ENCODE measurements at places on chromosomes 3 and 15.

GRCh38 chr15:63080634-63081250 lies 38.2 kb downstream of the TPM1 start:
- DNase-seq, result no peak

DNA sequence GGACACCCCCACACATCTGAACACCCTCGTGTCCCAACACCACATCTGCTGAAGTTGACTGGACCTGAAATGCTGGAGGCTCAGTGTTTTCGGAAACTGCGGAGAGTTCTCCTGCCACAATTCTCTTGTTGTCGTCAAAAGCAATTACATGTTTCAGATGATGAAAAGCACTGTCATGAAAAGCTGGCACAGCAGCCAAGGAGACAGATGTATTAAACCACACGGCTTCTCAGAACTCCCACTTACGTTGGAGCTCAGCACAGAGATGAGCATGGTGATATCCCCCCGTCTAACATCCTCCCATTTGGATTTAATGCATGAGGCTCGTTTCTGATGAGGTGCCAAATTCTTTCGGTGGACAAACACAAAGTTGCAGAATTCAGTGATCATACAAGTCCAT lies 180.1 kb downstream of the RORA start:
- peak; percentile 32 for DNase-seq

GRCh38 chr3:133901083-133901482 lies 5.4 kb upstream of the RAB6B start:
- DNase-seq, result no peak

DNA sequence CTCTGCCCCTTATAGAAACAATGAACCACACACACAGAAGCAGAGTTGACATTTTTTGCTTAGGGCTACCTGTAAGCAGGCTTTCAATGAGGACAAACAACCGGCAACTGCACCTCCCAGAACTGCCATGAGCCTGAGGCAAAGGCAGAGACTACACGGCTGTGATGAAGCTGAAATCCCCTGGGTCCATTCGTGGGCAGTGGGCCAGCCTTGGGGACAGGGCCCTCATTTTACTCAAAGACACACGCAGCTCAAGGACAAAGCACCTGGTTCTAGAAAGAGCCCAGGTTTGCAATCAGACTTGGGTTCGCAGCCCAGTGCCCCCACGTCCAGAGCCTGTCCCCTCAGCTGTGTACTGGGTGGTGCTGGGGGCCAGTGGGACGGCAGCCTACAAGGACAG lies 17.9 kb downstream of the FAM174B start:
- DNase-seq, result no peak

DNA sequence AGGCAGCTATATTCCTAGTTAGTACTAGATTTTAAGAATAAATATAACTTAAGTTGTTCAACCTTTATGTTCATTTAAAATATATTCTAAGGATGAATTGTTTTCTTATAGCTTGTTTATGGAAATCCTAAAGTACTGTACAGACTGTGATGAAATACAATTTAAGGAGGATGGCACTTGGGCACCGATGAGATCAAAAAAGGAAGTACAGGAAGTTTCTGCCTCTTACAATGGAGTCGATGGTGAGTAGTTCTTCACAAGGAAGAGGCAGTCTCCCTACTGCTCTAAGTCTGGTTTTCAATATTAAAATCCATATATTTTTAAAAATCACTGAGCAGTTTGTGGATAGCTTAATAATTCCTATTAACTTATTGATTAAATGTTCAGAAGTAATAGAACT lies 29.6 kb downstream of the CALML4 start:
- no peak for DNase-seq

- no peak for DNase-seq
Observed at GRCh38 chr15:76809412-76810103, 95.6 kb downstream of the SCAPER start.

- DNase-seq, result no peak
Observed at GRCh38 chr3:10523561-10523960, 18.2 kb upstream of the ATP2B2 start.

DNA sequence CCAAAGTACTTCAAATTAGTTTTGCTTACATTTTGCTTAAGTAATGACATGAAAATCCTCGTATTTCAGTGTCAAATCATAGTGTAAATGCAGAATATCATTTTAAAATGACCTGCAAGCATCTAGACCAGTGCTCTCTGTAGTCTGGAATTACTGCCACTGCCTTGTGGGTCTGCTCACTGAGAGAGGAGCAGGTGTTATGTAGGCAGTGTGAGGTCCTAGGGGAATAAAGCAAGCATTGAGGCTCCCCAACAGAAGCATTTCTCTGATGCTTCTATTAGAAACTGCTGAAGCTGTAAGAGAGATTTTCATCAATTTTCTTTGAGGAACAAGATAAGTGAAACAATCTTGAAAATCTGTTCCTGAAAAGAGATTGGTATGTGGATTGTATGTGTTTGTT lies 253.2 kb downstream of the BBX start:
- DNase-seq, result no peak

- no peak for DNase-seq
Observed at GRCh38 chr3:184500344-184500923, 61.2 kb upstream of the EPHB3 start.

- DNase-seq, result no peak
Observed at GRCh38 chr3:78398401-78398800, 1358.5 kb downstream of the ROBO2 start.

GRCh38 chr3:29384640-29385039 lies 103.8 kb downstream of the RBMS3 start:
- DNase-seq, result peak; percentile 80

GRCh38 chr3:123644358-123644757 lies 59.5 kb upstream of the HACD2 start:
- no peak for DNase-seq

- DNase-seq, result no peak
Observed at GRCh38 chr3:14507757-14508504, 32.2 kb downstream of the GRIP2 start.

DNA sequence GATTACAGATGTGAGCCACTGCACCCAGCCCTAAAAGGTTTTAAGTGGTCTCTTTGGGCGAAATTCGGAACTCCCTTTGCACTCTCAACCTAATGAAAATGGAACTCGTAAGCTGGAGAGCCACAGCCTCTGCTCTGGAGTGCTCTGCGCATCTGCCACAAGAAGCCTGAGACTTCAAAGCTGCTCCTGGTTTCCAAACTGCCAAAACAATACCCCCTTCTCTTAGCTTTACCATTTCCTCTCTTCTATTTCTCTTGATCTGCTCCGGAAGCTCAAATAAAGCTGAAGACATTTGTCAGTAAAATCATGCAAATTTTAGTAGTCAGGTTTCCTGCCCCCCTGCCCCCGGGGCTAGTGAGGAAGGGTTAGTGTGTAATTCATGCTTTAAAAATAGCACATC lies 312.7 kb downstream of the MFSD1 start:
- no peak for DNase-seq

GRCh38 chr3:168973897-168974296 lies 689.6 kb downstream of the MECOM start:
- no peak for DNase-seq

Data from AG08395 (cell line).